ENCODE measurements at places on chromosomes 5 and 9.

DNA sequence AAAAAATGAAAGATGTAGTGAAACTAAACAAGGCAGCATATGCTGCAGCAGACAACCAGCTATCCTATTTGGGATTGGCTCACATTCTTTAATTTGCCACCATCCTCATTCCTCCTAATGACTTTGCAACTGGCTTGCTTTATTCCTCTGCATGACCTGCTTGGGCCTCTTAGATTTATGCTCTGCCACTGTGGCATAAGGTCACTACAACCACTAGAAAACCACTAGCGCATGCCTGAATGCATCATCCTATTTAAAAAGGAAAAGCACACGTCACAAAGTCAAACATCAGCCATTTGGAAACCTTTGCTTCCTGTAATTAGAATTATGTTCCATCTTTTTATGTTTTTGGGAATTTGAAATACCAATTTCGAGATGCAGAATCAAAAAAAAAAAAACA lies 40.8 kb upstream of the CCDC152 start:
- no peak for DNase-seq

- DNase-seq, result no peak
These were observed 292.2 kb downstream of the GAS1 start for GRCh38 chr9:86655147-86655546.

DNA sequence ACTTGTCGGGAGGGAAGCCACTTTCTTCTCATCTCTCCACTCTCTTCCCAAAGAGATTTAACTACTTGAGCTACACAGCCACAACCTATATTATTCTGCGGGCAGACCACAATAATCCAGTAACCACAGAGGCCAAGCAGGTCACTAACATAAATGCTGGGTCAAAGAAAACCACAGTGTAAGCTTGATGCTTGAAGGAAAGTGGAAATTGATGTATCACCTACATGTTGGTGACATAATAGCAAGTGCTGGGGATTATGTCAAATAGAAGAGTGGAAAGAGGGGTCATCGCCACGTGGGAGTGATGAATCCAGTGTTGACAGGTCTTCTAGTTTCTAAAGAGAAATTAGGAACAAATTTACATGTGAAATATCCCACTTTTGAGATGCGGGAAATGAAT lies 40.9 kb downstream of the RFK start:
- no peak for DNase-seq

GRCh38 chr5:65030056-65030455 lies 261.3 kb downstream of the CWC27 start:
- DNase-seq, result no peak

DNA sequence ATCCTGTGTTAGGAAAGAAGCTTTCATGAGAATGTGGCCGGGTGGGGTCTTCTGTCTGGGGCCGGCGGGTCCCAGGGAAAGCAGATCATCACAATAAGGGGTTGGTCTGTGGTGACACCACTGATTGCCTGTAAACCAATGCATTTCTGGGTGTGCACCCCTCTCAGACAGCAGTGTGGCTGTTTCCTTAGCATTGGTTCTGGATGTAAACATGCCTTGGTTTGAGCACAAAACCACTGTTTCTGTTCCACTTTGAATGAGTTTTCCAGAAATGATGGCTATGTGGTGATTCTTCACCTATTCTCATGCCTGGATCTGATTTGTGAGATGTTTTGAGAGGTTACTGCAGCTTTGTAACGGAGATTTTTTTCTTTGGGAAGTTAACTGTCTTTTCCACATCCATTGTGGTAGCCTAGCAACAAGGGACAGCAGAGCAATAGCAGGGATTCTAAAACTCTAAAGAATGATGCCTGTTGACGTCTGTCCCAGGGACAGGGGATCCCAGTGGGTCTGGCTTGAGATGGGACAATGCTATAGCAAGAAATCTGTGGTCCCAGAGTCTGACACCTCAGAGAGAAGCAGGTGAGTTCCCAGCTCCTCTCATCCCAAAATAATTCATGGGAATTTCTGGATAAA lies at the start of gene CCDC192:
CCDC192 (plus strand) TSS at position 466 of the 636 bp plus-strand sequence; CDS start at position 521, 55 bp downstream.
- DNase-seq, result no peak

DNA sequence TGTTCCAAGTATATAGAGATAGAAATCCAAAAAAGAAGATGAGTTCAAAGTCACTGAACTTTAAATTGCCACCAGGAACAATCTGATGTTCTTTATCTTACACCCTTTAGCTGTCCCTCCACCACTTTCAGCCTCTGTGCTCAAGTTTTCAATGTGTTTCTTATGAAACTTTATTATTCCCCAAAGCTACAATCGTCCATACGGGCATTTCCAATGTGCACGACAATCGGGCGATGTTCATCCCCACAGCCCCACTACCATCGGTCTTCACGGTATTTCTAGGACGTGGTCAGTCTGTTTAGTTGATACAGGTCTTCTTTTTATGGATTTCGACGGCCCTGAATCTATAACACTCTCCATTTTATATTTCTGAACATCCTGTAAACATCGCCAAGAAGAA lies 238.7 kb upstream of the DAP start:
- DNase-seq, result no peak

GRCh38 chr5:120260651-120261050 lies 203.4 kb upstream of the PRR16 start:
- DNase-seq, result no peak

GRCh38 chr5:169705322-169705721 lies 68.2 kb downstream of the DOCK2 start:
- DNase-seq, result no peak

DNA sequence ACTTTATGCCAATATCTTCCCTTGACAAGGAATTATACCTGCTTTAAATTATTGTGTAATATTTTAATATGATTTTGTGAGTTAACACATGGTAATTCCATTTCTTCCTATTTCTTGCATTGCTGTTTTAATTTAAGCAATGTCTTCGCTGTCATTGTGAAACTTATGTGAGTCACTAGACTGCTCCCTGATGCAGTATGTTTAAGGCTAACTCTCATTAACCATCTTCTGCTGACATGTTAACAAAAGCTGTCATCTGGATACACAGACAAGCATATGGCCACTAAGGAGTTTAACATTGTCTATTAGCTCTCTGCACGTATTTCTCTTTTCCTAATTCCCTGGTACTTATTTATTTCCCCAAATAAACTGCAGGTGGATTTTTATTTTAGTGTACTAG lies 980.8 kb upstream of the CTNND2 start:
- no peak for DNase-seq
